Right cardiac atrium (tissue), 5 donors: ENCODE measurements at places on chromosomes 6 and 20. TPM values are rescaled to one million over a fixed set of nuclear protein-coding genes. Genes with fewer than 3 reads are reported as not detected.

EPPIN gene
- not detected for total RNA-seq

BHLHE23 gene
- not detected for total RNA-seq

TMEM217 gene
- 1.0 TPM for total RNA-seq

FERMT1 gene
- total RNA-seq, result 2.9 TPM

UFL1 gene
- total RNA-seq, result 25.8 TPM

OR12D3 gene
- total RNA-seq, result not detected

NKX2-2 gene
- total RNA-seq, result not detected

PRDM13 gene
- total RNA-seq, result not detected

C20orf141 gene
- total RNA-seq, result not detected

OR2H1 gene
- not detected for total RNA-seq

- DNase-seq, result no peak
These were observed 766 bp upstream of the NUS1 start for GRCh38 chr6:117674503-117674902.

DNA sequence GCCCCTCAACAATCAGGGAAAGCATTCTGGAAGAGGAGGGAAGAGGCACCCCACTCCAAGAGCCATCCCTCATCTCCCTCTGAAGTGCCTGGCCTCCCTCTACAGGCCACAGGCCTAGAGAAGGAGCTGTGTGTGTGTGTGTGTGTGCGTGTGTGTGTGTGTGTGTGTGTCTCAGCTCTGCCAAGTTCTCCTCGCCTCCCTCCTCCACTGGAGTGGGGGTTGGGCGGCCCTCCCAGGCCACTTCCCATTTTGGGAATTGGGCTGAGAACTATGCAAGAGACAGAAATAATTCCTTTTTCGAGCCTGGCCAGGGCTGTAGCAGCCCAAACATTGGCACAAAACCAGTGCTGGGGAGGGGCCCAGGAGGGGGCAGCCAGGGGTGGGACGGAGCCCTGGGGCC lies 35.7 kb downstream of the KCNB1 start:
- DNase-seq, result peak; percentile 96

- no peak for DNase-seq
These were observed 38.7 kb downstream of the DOK5 start for GRCh38 chr20:54514028-54514607.

GRCh38 chr6:147621961-147622360 lies 113.5 kb downstream of the SAMD5 start:
- DNase-seq, result no peak

DNA sequence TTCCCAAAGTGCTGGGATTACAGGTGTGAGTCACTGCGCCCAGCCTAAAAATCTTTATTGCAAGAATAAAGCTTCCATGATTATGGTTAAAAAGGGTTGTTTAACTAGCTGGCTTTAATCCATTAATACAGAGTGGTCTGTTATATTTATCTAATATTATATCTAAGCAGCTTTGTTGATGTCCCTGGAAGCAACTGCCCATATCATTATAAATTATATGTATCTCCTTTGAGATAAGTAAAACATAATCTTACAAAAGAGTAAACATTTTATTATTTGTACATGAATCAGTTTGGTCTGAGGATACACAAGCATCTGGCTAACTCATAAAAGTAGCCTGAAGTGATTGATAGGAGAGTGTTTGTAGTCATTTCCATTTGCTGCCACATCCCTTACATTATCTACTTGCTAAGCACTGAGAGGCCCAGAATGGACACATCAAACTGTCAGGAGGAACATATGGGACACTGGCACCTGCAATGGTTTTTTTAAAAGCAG lies 46.9 kb downstream of the TRAF3IP2 start:
- no peak for DNase-seq

DNA sequence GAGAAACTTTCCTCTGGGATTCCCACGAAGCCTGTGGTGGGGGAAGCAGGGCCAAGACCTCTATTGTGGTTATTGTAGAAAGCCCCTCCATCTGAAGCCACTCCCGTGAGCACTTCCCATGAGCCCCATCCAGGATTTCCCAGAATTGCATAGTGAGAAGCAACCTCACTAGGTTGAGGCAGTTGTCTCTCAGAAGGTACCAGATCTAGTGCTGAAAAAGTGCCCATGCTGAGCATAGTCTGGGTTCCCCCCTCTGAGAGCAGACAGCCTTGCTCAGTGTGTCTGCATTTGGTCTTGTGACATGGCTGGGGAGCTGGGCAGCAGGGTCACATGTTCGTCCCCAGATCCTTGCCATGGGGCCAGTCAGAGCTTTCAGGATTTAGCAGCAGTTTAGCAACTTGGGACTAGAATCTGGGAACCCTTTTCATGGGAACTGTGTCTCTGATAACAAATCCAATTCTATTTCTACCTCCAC lies 38.6 kb downstream of the SLC9A8 start:
- DNase-seq, result peak; percentile 66

- DNase-seq, result no peak
These were observed 51.2 kb upstream of the LYRM2 start for GRCh38 chr6:89689732-89690131.

DNA sequence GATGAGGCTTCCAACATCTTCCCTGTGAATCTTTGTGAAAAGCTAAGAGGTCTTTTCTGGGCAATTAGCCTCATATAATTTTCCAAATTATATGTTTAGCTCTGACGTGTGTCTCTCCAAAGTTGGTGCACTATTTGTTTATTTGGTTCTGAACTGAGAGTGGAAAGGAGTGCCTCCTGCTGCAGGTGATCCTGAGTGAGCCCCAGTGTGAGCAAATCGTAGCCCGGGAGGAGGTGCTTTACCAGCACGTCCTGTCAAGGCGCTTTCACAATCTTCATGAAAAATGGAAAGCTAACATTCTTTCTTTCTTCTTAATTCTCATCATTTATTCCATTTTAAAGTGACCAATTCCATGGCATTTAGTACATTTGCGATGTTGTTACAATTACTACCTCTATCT lies 231.9 kb downstream of the BMP2 start:
- no peak for DNase-seq

GRCh38 chr6:2725999-2726567 lies 24.6 kb downstream of the MYLK4 start:
- DNase-seq, result peak; percentile 60

- no peak for DNase-seq
These were observed 14.5 kb upstream of the SIRPG start for GRCh38 chr20:1671891-1672669.

DNA sequence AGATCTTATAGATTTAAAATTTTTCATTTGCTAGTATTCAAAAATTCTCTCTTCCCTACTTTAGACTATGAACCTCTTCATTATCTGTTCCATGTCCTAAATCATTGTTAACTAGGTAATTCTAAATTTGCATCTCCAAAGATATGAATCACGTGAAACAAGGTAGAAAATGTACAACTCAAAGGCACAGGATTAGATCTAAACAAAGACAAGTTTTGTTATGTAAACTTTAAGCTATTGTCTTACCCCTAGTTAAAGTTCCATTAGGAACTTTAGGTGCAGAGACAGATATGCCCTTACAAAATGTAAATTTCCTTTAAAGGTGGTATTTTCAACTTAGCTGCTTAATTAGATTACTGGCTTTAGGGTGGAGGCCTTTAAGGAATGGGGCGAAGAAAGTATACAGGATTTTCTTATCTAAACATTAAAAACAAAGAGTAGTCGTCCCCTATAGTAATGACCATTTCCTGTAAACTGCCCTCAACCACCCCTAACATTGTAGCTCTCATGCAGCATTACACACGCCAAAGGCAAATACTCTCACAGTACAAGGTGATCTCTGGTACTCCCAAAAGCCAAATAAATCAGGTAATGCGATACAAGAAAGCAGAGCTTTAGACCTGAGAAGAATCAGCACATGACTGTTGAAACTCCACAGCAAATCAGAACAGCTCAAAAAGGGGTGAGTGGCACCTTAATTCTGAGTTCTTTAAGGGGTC lies 57.4 kb upstream of the MRAP2 start:
- no peak for DNase-seq

DNA sequence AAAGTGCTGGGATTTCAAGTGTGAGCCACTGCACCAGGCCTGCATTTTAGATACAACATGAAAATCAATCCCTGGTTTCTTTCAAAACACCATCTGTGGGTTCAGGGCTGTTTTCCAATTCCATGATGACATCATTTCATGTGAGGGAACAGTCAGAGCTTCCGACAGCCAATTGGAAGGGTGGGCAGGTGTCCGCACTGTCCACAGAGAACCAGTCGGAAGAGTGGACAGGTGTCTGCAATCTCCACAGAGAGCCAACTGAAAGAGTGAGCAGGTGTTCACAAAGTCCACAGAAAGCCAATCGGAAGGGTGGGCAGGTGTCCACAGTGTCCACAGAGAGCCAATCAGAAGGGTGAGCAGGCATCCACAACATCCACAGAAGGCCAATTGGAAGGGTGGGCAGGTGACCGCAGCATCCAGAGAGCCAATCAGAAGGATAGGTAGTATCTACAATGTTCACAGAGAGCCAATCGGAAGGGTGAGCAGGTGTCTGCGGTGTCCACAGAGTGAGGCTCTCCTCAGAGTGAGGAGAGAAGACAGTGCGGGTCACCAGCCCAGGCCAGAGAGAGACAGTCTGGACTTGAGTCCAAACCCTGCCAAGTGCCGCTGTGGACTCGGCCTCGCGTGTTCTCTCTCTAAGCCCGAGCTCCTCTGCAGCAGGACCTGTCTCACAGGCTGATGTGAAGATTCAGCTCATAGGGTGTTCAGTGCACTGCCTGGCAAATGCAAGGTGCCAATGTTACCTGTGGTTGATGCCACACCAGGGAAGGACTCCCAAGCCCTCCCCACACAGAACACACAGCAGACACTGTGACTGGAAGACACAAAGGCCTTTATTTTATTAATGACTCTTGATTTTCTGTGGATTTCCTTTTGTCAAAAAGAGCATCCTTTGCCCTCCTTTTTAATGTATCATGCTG lies 57.3 kb downstream of the DLL1 start:
- no peak for DNase-seq

GRCh38 chr6:153090241-153090930 lies 40.7 kb downstream of the RGS17 start:
- no peak for DNase-seq

- DNase-seq, result no peak
These were observed 2.4 kb downstream of the CTCFL start for GRCh38 chr20:57522380-57523140.

- DNase-seq, result no peak
These were observed 47.1 kb downstream of the ASCC3 start for GRCh38 chr6:100833972-100834574.

DNA sequence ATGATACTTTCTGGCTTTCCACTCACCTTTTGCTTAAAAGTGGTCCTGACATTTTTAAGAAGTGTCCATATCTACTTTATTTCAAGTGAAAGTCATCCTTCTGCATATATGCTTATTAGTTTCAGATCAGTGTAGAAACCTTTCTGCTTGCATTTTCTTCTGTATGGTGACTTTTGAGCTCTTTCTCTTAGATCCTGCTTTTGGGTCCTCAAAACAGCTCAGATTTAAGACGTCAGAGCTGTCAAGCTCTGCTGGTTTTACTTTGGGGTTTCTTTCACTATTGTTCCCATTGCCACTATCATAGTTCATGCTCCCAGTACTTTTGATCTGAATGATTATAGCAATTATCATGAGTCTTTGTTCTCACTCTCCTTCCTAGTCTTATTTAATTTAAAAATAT lies 41.7 kb downstream of the BCKDHB start:
- no peak for DNase-seq

- DNase-seq, result no peak
These were observed 466.3 kb upstream of the PLCB4 start for GRCh38 chr20:8602389-8603116.

GRCh38 chr6:126039284-126039683 lies 52.9 kb downstream of the TRMT11 start:
- no peak for DNase-seq

DNA sequence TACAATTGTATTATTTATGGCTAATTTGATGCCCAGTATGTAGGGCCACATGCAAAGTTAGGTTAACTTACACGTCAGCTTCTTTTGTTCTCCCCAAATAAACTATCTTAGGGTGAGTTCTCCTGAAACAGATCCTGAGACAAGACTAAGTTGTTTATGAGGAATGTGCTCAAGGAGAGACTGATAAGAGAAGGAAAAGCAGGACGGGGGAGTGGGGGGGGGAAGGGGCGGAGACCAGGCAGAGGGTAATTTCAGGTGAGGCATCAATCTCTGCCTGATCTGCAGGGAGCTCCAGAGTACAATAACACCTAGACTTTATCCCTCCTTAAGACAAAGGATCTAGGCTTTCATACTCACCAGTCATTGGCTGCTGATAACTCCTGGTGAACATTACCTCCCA lies 220.6 kb upstream of the BTBD3 start:
- no peak for DNase-seq

GRCh38 chr6:118968416-118968815 lies 33.5 kb upstream of the MCM9 start:
- DNase-seq, result no peak

DNA sequence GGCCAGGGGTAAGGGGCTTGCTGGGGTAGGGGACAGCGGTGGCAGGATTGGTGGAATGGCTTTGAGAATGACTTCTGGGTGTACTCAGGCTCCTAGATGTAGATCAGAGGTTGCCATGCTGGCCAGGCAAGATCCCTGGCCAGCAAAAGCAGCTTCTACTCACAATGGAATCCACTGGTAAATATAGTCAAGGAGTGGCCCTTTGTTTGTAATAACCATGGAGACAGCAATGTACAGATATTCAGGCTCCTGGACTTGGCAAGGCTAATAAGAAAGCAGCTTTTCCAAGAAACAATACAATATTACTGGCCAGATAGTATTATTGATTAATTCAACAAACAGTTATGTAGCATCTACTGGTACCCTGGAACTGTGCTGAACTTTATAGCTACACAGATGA lies 37.9 kb downstream of the CDH26 start:
- DNase-seq, result no peak

DNA sequence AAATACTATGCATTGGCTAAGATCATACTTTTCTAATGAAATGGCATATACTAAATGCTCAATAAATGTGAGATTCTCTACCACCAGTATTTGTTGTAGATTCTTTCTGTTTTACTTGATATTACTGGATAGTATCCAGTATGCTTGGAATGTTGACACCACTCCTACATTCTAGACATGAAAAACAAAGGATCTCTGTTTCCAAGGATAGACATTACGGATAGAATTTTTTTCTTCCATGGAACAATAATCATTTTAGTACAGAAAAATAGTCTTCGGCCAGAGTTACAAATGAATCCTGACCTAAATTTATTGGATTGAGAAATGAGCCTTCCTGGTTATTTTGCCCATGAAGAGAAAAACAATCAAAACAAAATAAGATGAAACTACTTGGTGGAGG lies 258.2 kb upstream of the NT5E start:
- no peak for DNase-seq

GRCh38 chr6:24458134-24458533 lies 31.2 kb downstream of the GPLD1 start:
- no peak for DNase-seq
